ENCODE measurements at places on chromosomes 5 and 9. TPM values are rescaled to one million over a fixed set of nuclear protein-coding genes. Genes with fewer than 3 reads are reported as not detected.

CCL21 gene
- not detected for polyA plus RNA-seq

ANKRD31 gene
- 0.18 TPM for polyA plus RNA-seq

GRCh38 chr5:172493002-172493401 lies 38.7 kb upstream of the SH3PXD2B start:
- no peak for DNase-seq
- H3K27me3 ChIP-seq, result peaks cover 17% of the 10 kb centered on the region
- no peaks in the 10 kb centered on the region for H3K4me1 ChIP-seq

DNA sequence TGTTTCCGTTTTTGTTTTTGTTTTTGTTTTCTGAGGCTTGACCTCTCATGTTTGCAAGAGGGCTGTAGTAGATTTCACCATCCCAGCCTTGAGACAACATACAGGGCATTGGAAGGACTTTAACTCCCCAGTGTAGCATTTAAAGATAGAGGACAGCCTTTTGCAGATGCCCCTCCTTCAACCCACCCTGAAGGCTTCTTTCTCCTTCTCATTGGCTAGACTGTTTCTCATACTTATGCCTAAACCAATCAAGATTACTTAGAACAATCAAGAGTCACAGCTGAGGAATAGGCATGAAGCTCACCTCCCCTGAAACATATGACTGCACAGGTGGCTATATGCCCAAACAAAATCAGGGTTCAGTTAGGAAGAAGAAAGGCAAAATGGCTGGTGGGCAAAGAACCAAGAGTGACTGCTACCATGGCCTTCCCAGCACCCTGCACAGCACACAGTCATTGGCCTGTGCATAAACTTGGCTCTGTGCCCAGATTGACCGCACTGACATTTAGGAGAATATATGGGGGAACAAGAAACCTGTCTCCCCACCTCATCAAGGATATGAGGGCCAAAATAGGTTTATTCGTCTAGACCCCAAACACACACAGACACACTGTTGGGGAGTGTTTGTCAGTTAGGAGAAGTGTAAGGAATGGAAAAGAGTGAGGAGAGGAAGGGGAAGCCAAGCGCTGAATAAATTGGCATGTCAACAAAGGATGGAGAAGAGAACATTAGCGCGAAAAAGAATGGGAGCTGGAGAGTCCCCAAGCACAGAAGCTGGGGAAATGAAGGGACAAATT lies 137.3 kb upstream of the RANBP3L start:
- no peaks in the 10 kb centered on the region for H3K36me3 ChIP-seq
- H3K27me3 ChIP-seq, result no peaks in the 10 kb centered on the region
- H3K4me1 ChIP-seq, result peaks cover 23% of the 10 kb centered on the region
- no peak for DNase-seq
- H3K4me3 ChIP-seq, result no peak overlapping the region

- H3K27ac ChIP-seq, result peak overlapping the region; percentile 38
- H3K27me3 ChIP-seq, result no peaks in the 10 kb centered on the region
- H3K4me1 ChIP-seq, result peaks cover 9% of the 10 kb centered on the region
- no peak overlapping the region for H3K4me3 ChIP-seq
- DNase-seq, result no peak
These were observed 309.1 kb downstream of the ADAMTS6 start for GRCh38 chr5:65172486-65173129.

- no peaks in the 10 kb centered on the region for H3K27me3 ChIP-seq
- no peak for DNase-seq
- peaks cover 6% of the 10 kb centered on the region for H3K4me1 ChIP-seq
- H3K27ac ChIP-seq, result no peak overlapping the region
- H3K4me3 ChIP-seq, result no peak overlapping the region
- H3K36me3 ChIP-seq, result no peaks in the 10 kb centered on the region
These were observed 25.0 kb downstream of the ABHD17B start for GRCh38 chr9:71886015-71886414.

DNA sequence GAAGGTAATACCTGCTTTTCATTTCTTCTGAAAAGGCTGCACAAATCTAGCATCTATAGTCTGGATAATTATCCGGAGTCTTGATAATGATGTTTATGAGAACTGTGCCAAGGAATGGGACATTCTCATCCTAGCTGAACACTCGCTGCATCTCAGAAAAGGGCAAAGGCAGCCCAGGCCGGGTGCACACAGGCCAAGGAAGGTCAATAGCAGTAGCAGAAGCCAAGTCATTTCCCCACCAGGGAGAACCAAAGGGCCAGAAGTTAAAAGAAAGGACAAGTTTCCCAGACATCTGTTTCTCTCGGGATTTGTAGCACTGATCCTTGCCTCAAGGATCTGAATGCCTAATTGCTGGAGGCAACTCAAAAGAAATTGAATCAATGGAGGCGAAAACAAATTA lies 66.1 kb upstream of the ANKRD55 start:
- peaks cover 6% of the 10 kb centered on the region for H3K4me1 ChIP-seq
- no peak for DNase-seq
- no peaks in the 10 kb centered on the region for H3K36me3 ChIP-seq
- H3K4me3 ChIP-seq, result no peak overlapping the region
- no peaks in the 10 kb centered on the region for H3K27me3 ChIP-seq
- no peak overlapping the region for H3K27ac ChIP-seq

- DNase-seq, result peak; percentile 81
- no peak overlapping the region for H3K4me3 ChIP-seq
- H3K36me3 ChIP-seq, result no peaks in the 10 kb centered on the region
- H3K4me1 ChIP-seq, result peaks cover 43% of the 10 kb centered on the region
- H3K27ac ChIP-seq, result peak overlapping the region; percentile 95
These were observed 559.5 kb upstream of the KLF4 start for GRCh38 chr9:108049026-108049607.

GRCh38 chr9:38288502-38288901 lies 104.0 kb upstream of the ALDH1B1 start:
- H3K27me3 ChIP-seq, result peaks cover 9% of the 10 kb centered on the region
- DNase-seq, result no peak
- no peak overlapping the region for H3K27ac ChIP-seq

All from keratinocyte (primary cell).